ENCODE measurements at places on chromosomes 7 and 10. TPM values are rescaled to one million over a fixed set of nuclear protein-coding genes. Genes with fewer than 3 reads are reported as not detected.

DNA sequence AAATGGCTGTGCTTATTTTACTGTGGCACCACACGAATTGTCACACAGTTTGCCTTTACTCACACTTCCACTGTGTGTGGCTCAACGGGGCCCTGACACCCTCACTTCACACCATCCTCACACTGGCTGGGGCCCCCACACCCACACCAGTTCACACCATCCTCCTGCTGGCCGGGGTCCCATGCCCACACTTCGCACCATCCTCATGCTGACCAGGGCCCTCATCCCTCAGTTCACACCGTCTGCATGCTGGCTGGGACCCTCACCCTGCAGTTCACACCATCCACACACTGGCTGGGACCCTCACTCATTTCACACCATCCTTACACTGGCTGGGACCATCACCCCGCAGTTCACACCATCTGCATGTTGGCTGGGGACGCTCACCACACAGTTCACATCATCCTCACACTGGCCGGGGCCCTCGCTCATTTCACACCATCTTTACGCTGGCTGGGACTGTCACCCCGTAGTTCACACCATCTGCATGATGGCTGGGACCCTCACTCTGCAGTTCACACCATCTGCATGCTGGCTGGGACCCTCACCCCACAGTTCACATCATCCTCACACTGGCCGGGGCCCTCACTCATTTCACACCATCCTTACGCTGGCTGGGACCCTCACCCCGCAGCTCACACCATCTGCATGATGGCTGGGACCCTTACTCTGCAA lies 36.0 kb downstream of the BRI3 start:
- no peak for DNase-seq

GRCh38 chr10:23558361-23558799 lies 119.5 kb downstream of the OTUD1 start:
- no peak for DNase-seq

DNA sequence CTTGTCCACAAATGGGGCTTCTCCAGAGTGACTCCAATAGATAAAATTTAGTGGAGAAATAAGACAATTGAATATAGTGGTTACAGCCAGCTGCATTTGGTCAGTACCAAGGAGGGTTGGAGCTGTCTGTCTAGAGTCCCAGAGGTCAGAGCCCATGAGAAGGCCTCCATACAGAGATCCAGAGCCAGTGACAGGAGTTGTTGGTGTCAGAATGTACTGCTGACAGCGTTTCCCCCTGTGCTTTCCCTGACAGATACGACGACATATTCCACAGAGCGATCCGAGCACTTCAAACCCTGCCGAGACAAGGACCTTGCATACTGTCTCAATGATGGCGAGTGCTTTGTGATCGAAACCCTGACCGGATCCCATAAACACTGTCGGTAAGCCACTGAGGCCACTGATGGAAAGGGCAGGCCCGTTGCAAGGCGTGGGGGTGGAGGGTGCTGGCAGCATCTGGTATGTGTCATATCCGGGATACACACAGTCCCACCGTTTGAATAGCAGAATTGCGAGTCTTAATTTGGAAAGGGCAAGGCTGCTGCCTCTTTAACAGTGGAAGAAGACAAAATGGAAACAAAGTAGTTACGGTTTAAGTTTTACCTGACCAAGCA lies 483.6 kb downstream of the NRG3 start:
- no peak for DNase-seq

- no peak for DNase-seq
Measured at GRCh38 chr10:44723619-44724325, 187.4 kb upstream of the TMEM72 start.

DNA sequence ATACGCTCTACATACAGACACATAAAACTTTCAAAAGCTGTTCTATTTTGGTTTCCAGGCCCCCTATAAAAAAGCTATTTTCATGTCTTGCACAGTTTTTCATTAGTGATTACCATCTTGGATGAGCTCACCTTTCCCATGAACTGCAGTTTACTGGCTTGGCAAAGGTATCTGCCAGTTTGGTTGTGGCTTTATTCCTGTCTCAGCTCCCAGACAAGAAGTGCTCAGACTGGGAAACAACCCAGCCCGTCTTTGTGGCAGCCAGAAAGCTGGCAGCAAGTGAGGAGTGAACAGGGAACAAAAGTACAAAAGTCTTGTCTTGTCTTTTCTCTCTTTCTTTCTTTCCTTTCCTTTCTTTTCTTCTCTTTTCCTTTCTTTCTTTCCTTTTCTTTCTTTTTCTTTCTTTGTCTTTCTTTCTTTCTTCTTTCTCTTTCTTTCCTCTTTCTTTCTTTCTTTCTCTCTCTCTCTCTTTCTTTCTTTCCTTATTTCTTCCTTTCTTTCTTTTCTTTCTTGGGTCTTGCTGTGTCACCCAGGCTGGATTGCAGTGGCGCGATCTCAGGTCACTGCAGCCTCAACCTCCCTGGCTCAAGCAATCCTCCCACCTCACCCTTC lies 138.8 kb downstream of the CFAP58 start:
- no peak for DNase-seq

BMS1 gene
- 16.7 TPM for total RNA-seq

- peak; percentile 14 for DNase-seq
Measured at GRCh38 chr7:128115821-128116723, 84.8 kb upstream of the LRRC4 start.

HKDC1 gene
- 0.68 TPM for total RNA-seq

UCN3 gene
- not detected for total RNA-seq

AMPH gene
- not detected for total RNA-seq

ATG9B gene
- total RNA-seq: 11.1 TPM

DNA sequence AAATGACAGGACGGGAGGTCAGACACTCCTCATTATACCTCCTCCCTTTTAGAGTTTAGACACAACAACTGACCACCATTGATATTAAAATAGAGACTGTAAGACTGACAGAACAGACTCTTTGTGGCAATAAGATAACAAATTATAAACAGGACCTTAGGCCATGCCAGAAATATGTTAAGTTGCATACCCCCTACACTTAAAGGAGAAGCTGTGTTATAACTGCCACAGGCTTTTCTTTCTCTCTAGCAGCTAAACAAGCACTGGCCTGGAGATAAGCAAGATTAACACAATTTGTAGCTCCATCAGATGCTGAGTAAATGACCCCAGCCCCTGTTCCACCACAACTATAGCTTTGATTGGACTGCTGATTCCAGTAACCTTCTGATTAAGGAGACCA lies 10.5 kb upstream of the UNC5B start:
- no peak for DNase-seq

GRCh38 chr7:131544449-131545301 lies 11.8 kb downstream of the PODXL start:
- DNase-seq: no peak

DNA sequence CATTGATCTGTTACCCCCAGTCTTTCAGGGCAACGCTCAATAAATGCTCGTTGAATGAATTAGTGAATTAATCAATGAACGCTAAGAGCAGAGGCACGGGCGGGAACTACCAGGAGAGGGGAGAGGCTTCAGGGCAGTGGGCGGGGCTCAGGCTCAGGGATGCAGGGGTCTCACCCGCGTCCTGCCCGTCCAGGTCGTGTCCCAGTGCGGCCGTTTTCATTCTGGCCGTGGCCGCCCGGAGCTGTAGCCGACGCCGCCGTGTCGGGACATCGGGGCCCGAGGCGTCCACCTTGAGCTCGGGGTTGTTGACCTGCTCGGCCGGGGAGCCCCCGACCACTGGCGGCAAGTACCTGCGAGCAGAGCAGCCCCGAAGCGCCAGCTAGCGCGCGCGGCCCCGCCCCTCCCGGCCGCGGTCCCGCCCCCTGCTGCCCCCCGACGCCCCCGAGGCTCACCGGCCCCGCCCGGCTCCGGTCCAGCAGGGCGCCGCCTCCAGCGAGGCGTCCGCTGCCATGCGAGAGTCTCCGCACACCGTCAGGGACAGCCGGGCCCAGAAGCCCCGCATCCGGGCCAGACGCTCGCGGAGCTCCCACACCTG lies 2.8 kb upstream of the GAL3ST4 start:
- DNase-seq: peak; percentile 66

HOXA4 gene
- total RNA-seq: 0.17 TPM

- DNase-seq: no peak
Measured at GRCh38 chr7:2633538-2634266, 1.9 kb downstream of the TTYH3 start.

CPA5 gene
- 9.4 TPM for total RNA-seq

GRCh38 chr7:47332681-47333553 lies 249.0 kb downstream of the TNS3 start:
- DNase-seq: no peak

- DNase-seq: no peak
Measured at GRCh38 chr7:272108-272615, 17.8 kb upstream of the FOXL3 start.

GRCh38 chr7:98949336-98950044 lies 71.2 kb downstream of the TRRAP start:
- DNase-seq: no peak

DNA sequence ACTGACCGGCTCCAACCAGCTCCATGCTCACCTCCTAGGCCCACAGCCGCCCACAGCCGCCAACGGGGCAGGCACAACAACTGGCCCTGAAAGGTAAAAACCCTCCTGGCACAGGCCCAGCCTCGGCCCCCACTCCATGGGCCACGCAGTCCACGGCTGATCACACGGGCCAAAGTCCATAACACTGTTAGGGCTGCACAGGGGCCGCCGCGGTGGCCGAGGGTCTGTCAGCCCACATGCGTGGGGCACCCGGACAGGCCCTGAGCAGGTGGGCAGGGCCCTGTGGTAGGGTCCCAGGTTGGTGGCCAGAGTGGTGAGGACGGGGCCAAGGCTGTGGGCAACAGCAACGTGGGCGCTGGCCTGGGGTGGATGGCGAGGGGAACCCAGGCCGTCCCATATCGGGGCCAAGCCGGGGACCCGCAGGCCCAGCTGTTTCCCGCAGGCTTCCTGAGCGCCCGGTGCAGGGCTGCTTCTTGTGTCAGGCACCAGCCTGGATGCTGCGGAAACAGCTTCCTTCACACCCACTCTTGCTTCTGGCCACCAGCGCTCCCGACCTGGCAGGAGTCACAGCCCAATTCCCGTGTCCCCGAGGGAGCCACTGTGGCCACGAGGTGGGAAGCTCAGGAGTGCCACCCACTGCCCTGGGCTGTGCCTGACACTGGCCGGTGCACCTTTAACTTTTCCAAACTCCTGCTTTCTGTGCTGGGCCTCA lies 29.2 kb downstream of the CYP2W1 start:
- DNase-seq: no peak

- no peak for DNase-seq
Measured at GRCh38 chr7:155721056-155721455, 76.6 kb downstream of the RBM33 start.

VWDE gene
- total RNA-seq: 4.8 TPM

Measured in activated naive CD8-positive, alpha-beta T cell treated with anti-CD3 and anti-CD28 coated beads, Interleukin-2, amount 10 ng/mL, durations not matched to agents 7 days and 5 days (primary cell).